ENCODE measurements at places on chromosomes 3 and 15.

DNA sequence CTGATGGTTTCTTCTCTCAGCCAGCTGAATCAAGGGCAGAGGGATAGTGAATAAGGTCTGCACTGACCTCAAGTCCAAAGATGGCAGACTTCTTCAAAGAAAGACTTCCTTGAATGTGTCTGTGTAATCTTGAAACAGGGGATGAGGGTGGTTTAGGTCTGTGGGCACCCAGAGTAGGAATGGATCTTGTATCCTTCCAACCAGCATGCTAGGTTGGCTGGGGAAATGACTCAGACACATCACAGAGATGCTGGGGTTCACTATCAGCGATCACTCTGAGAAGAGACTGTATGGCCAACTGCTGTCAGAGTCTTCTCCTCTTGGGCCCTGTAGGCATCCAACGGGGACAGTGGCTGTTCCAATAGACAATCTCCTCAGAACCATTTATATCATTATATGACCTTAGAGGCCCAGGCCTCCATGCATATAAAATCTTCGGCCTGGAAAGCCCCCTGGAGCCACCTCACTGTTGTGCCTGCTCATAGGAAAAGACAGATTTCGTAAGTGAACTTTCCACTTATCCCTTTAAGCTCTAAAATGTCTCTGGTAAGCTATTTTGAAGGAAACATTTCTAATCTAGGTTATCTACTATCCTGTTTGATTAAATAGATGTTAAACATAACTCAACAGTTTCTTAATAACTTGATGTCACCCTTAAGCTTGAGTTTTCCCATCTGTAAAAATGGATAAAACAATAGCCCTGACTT, 58.5 kb downstream of the TIPARP start:
- DNase-seq, result no peak

DNA sequence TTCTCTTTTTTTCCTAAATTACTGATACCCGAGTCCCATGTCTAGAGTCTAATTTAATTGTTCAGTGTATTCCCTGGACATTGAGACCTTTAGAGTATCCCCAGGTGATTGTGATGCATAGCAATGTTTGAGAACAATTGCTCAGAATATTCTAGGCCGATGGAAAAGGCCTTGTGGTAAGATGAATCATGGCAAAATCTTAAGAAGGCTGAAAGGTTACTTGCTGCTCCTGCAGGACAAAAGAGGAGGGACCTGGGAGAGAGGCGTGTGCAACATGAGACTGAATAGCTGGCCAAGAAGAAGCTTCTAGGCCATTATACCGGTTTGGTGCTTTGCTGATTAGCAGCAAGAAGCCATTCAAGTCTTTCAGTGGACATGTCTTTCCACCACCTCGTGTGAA, 256.6 kb downstream of the ROBO2 start:
- DNase-seq, result no peak

DNA sequence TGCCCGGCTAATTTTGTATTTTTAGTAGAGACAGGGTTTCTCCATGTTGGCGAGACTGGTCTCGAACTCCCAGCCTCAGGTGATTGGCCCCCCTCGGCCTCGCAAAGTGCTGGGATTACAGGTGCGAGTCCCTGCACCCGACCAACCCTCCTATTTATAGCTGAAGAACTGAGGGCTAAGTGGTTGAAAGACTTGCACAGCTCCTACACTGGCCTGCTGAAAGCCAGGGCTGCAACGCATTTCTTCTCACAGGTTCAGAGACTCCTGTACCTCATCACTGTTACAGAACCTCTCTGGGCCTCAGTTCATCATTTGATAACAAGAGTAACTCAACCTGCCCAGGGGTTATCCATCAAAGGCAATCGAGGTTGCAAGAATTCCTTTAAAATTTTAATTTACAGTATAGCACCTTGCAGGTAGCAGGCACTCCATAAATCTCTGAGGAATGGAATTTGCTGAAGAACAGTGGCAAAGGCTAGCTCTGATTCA, 626.5 kb upstream of the TBL1XR1 start:
- no peak for DNase-seq

DNA sequence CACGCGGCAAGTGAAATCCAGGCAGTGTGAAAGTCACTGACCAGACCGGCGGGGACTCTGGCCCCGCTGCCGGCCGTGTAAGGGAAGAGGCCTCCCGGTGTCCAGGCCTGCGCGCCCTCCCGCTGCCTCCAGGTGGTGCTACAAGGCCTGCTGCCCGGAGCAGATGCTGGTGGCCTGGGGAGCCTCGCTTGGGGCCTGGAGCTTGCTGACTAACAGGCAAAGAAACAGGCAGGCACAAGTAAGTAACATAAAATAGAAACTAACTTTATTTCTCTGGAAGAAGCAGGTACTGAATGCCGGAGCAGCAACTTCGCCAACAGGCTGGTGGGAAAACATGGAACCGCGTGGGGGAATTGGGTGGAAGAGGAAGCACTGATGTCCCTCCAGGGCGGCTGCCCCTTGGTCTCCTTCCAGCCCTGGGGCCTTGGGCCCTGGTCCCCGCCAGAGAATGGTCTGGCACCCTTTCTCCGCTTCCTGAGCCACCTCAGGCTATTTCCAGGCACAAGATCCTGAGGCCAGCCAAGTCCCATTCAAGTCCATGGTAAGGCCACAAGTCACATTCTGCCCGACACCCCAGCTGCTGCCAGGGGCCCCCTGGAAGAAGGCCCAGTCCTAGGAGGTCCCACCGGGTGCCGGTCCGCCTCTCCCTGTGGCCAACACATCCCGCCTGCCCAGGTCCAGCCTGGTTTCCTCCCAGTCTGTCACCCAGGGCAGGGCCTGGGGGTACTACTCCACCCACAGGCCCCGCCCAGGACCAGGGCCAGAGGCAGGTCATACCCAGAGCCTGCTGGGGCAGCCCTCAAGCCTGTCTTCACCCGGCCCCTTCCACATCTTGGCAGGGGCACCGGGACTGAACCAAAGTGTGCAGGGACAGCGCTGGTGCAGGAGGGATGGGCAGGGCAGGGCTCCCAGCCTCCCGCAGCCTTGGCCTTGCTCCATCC, 45.0 kb downstream of the TNK2 start:
- DNase-seq, result peak; percentile 50

GRCh38 chr3:102866845-102867244, 432.0 kb downstream of the ZPLD1 start:
- DNase-seq, result no peak

DNA sequence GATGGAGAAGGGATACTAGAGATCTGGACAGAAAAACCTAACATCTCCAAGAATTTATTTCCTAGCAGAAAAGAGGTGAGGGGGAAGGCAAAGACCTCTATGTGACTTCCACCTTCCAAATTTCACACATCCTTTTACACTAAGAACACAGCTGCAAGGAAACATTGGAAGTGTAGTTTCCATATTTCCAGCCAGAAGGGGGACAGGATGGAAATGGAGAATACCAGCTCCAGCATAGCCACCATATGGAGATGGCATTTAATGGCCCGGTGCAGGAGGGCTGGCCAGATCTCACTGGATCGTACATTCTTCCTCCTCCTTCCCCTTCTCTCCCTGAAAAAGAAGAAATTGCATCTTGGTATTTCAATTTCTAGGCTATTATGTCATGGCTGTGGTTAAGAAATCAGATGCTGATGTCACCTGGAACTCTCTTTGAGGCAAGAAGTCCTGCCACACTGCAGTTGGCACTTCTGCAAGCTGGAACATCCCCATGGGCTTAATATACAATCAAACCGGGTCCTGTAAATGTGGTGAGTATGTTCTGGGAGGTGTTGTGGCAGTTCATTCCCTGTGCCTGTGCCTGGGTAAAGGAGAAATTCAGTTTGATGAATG, 36.9 kb upstream of the TF start:
- DNase-seq, result no peak

DNA sequence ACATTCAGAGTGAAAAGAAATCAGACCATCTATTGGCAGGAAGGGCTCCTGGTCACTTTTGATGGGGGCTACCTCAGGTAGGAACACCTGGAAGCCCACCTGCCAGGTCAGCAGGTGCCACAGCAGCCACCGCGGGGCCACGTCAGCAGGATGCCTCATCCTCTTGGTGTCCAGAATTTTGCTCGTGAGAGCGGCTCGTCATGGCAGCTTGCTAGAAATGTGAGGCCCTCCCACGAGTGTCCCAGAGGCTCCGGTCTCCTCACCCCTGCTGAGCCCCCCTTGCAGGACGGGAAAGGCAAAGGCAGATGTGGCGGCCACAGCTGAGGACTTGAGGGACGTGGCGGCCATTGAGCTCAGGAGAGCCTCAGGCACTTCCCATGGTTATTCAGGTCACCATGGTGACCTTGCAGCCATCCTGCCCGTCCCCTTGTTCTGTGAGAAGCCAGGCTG, 129.4 kb downstream of the LRRK1 start:
- no peak for DNase-seq

DNA sequence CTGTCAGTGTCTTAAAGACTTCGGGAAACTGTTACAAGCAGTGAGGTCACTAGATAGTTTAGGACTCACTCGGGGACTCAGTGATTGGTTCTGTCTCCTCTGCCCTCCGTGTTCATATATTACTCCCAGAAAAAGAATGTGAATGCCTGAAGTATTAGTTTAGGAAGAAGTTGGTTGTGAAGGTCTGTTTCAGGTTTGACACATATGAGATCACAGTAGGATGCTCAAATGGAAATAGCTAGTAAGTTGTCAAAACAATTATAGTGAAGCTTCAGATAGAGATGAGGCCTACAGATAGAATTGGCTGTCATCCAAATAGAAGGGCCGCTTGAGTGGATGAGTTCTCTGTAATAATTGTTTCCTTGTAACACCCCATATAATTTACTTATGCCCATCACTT, 172.6 kb downstream of the PLCL2 start:
- DNase-seq, result no peak

DNA sequence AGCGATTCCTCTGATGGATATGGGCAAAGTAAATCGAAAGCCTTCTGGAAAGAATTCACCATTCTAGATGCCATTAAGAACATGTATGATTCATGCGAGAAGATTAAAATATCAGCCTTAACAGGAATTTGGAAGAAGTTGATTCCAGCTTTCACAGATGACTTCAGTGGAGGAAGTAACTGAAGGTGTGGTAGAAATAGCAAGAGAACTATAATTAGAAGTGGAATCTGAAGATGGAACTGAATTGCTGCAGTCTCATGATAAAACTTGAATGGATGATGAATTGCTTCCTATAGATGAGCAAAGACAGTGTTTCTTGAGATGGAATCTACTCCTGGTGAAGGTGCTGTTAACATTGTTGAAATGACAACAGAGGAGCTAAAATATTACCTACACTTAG, 30.1 kb upstream of the TBC1D23 start:
- no peak for DNase-seq

- no peak for DNase-seq
Measured at GRCh38 chr3:15390460-15390859, 36.9 kb downstream of the METTL6 start.

- DNase-seq, result no peak
Measured at GRCh38 chr3:15787941-15788340, 9.8 kb downstream of the ANKRD28 start.

DNA sequence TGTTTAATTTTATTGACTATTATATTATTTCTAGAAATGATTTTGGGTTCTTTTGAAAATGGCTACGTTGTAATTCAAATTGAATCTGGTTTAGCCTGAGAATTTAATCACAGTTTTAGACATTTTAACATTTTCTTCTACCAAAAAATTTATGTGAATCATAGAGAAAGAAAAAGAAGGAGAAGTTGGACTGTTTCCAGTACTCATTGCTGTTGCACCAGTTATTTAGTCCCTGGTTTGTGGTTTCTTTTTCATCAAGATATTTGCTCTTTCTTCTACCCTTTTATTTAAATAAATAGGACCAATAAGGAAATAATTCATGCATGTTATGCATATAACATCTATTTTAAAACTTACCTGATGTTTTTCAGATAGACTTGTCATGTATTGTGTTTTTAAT, 1337.1 kb downstream of the ROBO1 start:
- DNase-seq, result no peak

GRCh38 chr15:74889390-74889882, 406 bp upstream of the MPI start:
- DNase-seq, result no peak

- DNase-seq, result no peak
Measured at GRCh38 chr3:2944628-2945027, 165.5 kb downstream of the IL5RA start.

DNA sequence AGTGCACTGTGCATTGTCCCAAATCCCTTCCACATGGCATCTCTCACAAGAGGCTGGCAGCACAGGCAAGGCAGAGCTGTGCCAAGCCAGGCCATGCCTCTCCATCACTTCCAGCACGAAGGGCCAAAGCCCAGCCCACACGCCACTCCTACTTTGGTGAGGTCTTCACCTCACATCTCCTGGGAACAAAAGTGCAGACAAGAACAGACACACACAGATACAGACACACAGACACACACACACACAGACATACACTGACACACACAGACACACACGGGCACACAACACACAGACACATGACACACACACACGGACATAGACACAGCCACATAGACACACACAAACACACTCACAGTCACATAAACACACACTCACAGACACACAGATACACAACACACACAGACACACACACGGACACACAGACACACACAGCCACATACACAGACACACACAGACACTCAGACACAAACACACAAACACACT, 233.3 kb downstream of the UACA start:
- DNase-seq, result no peak

Data from activated T-cell treated with anti-CD3 and anti-CD28 coated beads for 4 hours (primary cell).